ENCODE measurements at places on chromosomes 7 and 10.

- no peak for DNase-seq
Observed at GRCh38 chr7:44431091-44431608, 59.3 kb downstream of the NUDCD3 start.

DNA sequence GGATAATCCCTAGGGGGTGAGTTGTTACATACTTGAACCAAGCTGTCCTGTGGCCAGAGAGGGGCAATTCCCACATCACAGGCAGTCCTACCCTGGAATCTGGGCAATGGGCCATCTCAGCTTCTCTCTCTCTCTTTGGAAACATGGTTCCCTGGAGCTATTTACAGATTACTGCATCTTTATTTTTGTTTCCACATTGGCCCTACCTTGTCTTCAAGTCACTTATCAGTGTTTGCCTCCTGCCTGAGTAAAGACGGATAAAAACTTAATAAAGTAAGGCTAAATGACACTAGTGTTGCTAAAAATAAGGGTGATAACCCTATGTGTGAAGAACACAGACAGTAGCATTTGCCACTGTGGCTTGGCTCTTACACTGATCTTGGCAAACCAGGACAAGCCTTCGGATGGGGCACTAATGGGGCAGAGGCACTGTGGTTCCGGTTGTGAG, 228.2 kb downstream of the GFRA1 start:
- no peak for DNase-seq

GRCh38 chr7:492714-493065, 27.0 kb downstream of the PDGFA start:
- no peak for DNase-seq

DNA sequence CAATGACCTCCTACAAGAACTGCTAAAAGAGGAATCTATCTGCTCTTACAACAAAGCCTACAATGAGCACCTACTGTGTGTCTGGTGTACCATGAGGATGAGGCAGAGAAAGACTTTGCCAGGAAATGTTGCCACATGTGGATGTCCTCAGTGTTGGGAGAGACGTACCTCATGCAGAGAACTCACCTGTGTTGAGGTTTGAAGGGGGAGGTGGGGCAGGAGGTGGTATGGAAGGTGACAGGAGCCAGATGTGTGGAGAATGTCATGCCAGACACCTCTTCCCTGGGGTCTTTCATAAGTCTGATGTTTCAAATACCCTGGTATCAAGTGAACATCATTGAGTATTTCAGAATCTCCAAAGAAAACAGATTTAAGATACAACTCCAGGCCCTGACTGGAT, 220.1 kb upstream of the RNF32 start:
- DNase-seq: no peak

GRCh38 chr7:77310982-77311381, 105.2 kb downstream of the GSAP start:
- no peak for DNase-seq

DNA sequence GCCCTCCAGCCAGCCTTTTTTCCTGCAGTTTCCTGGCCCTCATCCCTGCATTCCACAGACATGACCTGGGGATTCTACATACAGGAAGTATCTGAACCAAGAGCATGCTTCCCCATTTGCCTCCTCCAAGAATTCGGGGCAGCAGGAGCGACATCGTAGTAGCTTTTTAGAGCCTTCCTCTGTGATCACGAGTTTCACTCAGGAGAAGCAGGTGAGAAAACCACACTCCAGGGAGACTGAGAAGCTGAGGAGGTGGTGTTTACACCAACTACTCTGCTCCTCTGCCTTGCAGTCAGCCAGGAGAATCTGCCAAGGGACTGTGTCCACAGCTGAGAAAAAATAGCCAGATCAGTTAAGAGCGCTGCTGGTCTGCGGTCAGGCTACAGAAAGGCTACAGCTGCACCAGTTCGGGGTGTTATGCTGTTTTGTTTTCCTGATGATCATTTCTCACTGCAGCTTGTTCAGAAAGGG, 54.1 kb downstream of the HSPA12A start:
- no peak for DNase-seq

DNA sequence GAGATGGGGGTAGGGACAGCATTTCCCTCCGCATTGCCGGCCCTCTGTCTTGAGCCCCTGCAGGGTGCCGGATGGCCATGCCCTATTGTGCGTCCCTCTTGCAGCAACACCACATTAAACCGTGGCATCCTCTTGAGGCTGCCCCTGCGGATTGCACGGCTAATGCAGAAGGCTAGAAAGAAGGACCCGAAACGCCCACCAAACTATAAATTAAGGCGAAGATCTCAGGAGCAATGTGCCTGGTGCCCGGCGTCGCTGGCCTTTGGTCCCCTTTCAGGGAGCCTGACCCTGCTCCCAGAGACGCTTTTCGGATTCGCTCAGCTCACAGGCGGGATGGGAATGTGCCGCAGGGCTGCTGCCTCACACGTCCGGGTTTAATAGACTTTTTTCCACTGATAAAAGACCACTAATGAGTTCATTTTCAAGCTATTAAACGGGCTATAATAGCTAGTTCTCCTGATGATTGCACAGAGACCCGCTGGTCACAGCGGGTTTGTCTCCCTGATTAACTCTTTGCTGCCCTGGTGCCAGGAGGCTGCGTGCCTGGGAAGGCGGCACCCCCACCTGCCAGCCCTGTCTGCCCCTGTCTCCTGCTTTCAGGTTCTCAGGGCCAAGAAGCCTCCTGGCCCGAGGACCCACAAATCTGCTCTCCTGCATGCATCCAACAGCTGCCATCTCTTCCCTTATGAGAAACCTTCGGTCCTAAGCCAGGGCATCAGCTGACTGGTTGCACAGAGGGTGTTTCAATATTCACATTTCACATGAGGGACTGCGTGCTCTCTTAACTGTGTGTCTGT, 128.3 kb downstream of the ADARB2 start:
- DNase-seq: no peak

- DNase-seq: no peak
Observed at GRCh38 chr7:155649588-155649987, 5.1 kb downstream of the RBM33 start.

DNA sequence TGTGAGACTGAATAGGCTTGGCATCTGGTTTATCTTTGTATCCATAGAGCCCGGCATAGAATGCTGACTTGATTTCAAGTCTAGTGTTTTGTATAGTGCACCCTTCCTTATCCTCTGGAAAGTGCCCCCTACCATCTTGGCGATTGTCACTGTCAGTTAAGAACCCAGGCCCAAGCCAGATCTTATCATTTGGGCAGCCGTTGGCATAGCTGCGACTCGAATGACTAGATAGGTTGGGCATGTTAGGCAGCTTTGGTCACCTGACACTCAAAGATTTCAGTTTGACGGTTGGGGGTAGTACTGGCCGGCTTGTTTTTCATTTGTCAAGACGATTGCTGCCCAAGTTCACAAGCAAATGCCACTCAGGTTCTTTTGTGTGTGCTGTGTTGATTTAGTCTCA, 6.6 kb downstream of the NIPSNAP2 start:
- no peak for DNase-seq

- no peak for DNase-seq
Observed at GRCh38 chr7:133755901-133756300, 371.2 kb upstream of the LRGUK start.

DNA sequence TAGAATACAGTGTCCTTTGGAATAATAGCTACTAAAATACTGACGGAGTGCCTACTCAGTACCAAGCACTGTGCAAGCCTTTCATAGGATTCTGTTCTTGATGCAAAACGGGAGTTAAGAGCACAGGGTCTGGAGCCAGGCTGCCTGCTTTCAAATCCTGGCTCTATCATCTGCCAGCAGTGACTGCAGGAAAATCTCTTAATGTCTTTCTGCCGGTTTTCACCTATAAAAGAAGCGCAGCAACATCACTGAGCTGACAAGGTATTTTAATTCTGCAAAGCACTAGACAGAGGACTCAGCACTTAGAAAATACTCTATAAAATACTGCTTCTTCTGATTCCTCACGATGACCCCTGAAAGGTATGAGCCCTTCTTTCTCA, 659 bp downstream of the FIGNL1 start:
- no peak for DNase-seq

GRCh38 chr10:103793429-103793828, 61.9 kb downstream of the SH3PXD2A start:
- DNase-seq: no peak

DNA sequence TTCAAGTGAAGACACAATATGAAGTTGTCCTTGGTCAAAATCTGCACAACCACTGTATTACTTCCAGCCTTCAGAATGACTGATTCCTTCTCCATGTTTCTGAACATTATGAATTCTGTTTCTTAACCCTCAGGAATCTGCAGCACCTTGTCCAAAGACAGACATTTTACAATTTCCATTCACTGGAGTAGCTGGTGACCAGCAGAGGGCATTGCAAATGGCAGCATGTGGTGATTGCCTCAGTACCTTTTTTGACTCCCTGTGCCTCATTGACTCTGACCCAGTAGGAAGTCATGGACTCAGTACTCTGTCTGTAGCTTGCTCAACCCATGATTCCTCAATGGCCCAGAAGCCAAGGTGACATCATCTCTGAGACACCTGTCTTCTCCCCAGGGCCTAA, 879 bp upstream of the VPS41 start:
- no peak for DNase-seq

- DNase-seq: no peak
Observed at GRCh38 chr7:33952824-33953223, 47.5 kb downstream of the BMPER start.

DNA sequence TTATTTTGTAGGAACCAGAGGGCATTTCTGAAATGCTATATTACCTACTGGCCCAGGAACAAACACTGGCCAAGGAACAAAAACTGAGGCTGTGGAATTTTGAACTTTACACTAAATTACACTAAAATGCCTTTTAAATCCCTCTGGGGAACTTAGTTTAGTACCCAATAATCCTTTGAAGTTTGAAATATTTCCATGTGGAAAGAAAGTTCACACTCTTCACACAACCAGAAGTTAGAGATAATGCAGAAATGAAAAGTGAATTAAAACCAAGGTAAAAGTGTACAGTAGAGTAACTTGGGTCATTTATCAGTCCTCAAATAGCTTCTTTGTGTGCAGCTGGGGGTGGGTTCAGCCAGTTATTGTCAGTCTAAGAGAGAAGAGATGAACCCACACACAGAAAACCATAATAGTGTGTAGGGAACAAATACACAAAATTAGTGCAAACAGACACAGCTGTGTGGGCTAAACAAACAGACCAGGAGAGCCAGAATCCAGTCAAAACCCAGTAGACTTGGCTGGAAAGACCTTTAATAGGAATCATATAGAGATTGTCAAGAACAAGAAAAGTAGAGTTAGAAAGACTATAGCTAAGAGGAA, 46.5 kb upstream of the DGKI start:
- no peak for DNase-seq

DNA sequence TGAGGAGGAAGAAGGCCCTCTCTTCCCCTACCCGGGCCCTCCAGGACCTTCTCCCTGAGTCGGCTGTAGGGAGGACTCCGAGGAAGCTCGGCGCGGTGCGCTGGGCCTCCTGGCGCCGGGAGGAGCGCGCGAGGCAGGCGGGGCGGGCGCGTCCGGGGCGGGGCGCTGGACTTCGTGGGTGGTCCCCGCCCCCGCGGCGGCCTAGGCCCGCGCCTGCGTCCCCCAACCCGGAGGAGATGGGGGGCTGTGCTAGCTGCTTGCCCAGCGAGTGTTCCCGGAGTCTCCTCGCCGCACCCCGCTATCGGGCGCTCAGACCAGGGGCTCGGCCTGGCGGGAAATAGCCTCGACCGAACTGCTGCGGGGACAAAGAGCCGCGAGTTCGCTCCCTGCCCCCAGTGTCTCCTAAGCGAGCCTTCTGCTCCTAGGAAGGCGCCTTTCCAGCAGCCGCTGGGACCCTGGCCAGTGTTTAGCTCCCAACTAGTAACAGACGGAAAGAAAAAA, 19.2 kb upstream of the SMO start:
- DNase-seq: peak; percentile 12

- DNase-seq: no peak
Observed at GRCh38 chr10:76717141-76717540, 920.5 kb downstream of the KCNMA1 start.

DNA sequence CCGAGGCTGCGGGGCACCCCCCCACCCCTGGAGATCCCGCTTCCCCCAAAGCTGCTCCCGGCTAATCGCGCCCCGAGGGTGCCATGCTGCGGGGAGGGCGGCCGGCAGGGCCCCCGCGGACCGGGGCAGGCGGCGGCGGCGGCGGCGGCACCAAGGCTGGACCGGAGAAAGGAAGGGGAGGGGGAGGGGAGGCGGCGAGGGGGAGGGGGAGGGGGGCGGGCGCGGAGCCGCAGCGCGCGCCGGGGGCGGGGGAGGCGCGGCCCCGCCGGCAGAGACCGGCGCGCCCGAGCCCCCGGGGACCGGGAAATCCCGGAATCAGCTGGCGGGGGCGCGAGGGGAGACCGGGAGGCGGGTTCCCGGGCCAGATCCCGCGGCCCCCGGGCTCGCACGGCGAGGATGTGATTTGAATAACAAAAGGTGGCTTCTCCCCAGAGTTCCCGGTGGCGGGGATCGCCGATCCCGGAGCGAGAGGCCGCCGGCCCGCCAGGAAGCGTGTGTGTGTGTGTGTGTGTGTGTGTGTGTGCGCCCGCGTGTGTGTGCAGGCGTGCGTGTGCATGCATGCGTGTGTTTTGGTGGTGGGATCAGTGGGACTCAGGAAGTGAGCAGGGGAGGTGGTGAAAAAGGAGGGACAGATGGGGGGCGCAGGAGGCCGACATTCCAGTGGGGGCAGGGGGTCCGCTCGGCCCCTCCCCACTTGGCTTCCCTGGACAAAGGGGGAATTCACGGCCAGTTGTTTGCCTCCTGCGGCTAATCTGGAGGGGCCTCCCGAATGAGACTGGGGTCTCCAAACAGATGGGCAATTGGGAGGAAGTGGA, 99.5 kb downstream of the HIP1 start:
- DNase-seq: peak; percentile 15

GRCh38 chr7:69967689-69968450, 369.6 kb downstream of the AUTS2 start:
- DNase-seq: no peak

DNA sequence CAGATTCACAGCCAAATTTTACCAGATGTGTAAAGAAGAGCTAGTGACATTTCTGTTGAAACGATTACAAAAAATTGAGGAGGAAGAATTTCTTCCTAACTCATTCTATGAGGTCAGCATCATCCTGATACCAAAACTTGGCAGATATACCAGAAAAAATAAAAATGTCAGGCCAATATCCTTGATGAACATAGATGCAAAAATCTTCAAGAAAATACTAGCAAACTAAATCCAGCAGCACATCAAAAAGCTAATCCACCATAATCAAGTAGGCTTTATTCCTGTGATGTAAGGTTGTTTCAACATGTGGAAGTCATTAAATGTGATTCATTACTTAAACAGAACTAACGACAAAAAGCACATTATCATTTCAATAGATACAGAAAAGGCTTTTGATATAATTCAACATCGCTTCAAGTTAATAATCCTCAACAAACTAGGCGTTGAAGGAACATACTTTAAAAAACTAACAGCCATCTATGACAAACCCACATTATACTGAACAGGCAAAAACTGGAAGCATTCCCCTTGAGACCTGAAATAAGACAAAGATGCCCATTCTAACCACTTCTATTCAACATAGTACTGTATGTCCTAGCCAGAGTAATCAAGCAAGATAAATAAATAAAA, 807.7 kb upstream of the ZWINT start:
- DNase-seq: no peak

Measured in stimulated activated CD8-positive, alpha-beta memory T cell treated with anti-CD3 and anti-CD28 coated beads, Interleukin-12 subunit alpha, Interleukin-12 subunit beta, amount 100 ng/mL, for 1 hour (primary cell).